Activated T-cell treated with anti-CD3 and anti-CD28 coated beads, Interleukin-2, amount 50 U/mL, for 4 hours (primary cell): ENCODE measurements at places on chromosomes 3 and 15. TPM values are rescaled to one million over a fixed set of nuclear protein-coding genes. Genes with fewer than 3 reads are reported as not detected.
A peak's percentile ranks its signal among the peaks of the same experiment; 100 is the strongest.

FRMD5 gene
- total RNA-seq = 0.13 TPM

NTRK3 gene
- 0.18 TPM for total RNA-seq

IL17RB gene
- total RNA-seq = 0.53 TPM

TSPAN3 gene
- total RNA-seq = 38.6 TPM

DIPK2A gene
- 8.0 TPM for total RNA-seq

RNF13 gene
- total RNA-seq = 29.4 TPM

MRPL3 gene
- 265 TPM for total RNA-seq

ANKRD63 gene
- not detected for total RNA-seq

DAPK2 gene
- total RNA-seq = 0.40 TPM

GRIP2 gene
- not detected for total RNA-seq

IQCF5 gene
- total RNA-seq = not detected

CLK3 gene
- total RNA-seq = 74.8 TPM

DNA sequence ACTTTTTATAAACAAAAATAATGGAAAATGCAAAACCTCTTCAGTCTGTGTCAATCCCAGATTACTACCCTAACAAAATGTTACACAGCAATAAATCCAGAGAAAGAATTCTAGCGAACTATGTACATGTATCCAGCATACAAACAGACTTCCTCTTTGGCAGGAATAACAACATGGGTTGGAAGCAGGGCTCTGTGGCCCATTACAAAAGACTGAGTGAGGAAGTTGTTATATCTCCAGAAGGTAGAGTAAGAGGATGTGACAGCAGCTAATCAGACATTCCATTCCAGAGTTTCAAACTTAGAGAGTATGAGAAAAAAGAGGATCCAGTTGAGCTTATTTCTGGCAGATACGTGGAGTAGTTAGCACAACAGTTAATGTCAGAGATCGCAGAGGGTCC lies 294.0 kb upstream of the PLSCR5 start:
- DNase-seq = no peak

DNA sequence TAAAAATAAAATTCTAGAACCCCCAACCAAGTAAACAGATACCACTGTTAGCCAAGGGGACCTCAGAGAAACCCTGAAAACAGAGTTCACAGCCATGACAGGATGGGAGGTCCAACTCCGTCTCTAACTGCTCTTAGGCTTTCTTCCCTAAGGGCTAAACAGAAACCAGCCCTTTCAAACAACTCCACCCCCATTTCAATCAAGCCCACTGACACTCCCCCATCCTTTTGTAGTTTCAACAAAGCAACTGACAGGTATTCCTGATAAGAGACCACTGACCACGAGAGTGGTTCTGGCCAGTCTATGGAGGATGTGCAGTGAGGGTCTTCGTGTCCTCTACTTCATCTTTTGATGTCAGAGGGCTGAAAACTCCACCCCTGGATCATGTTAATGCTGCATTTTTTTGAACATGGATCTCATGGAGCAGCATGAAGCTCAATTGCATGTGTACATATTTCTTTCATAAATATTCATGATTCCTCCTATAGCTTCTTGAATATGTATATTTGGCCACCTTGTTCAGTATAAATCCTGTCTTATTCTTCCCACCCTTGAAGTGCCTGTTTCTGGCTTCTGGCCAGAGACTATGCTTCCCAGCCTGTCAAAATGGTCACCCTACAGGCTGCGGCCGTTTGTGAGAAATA lies 222.6 kb downstream of the OSBPL10 start:
- DNase-seq = no peak

- DNase-seq = no peak
These were observed 54.1 kb downstream of the RPL22L1 start for GRCh38 chr3:170815936-170816335.

GRCh38 chr3:6679510-6679909 lies 181.4 kb upstream of the GRM7 start:
- DNase-seq = no peak

DNA sequence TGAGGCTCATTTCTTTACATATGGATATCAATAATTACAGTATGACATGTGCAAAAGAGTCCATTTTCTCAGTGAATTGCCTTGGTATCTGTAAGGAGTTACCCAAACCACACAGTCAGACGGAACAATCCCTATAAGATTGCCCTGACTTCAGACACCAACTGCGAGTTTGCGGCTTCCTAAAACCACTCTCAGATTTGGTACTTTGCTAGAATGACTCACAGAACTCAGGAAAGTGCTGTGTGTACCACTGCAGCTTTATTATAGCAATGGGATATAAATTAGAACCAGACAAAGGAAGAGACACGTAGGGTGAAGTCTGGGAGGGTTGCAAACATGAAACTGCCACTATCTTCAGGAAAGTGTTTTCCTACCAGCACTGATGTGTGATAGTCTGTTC lies 45.8 kb upstream of the ATP13A3 start:
- no peak for DNase-seq

DNA sequence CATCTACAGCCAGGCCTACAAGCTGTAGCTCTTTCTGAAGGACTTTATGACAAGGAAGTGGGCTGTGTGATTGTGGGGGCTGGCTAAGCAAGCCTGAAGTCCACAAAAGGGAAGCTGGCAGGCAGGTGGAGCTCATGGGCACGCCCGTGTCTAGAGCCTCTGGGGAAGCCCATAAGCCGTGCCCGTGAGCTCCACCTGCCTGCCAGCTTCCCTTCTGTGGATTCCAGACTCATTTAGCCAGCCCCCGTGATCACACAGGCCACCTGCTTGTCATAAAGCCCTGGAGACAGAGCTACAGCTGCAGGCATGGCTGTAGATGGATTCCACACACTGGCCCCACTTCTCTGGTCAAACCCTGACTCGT lies 15.2 kb downstream of the EFCC1 start:
- DNase-seq = peak; percentile 47

- no peak for DNase-seq
These were observed 124.6 kb downstream of the FOXB1 start for GRCh38 chr15:60128710-60129109.

DNA sequence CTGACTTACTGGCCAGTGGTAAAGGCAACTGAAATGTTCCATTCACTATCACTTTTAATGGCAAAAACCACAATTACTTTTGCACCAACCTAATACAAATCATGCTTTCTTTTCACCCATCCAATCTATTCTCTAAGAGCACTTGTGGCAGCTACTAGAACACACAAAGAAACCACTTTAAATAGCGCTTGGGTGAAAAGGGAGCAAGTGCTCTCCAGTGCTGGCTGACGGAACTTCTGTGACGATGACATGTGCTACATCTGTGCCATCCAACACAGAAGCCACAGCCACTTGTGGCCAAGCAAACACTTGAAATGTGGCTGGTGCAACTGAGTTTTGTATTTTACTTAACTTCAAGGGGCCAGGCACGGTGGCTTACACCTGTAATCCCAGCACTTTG lies 18.9 kb downstream of the SH3BP5 start:
- no peak for DNase-seq

- DNase-seq = no peak
These were observed 382.1 kb downstream of the GAP43 start for GRCh38 chr3:116005404-116005803.

DNA sequence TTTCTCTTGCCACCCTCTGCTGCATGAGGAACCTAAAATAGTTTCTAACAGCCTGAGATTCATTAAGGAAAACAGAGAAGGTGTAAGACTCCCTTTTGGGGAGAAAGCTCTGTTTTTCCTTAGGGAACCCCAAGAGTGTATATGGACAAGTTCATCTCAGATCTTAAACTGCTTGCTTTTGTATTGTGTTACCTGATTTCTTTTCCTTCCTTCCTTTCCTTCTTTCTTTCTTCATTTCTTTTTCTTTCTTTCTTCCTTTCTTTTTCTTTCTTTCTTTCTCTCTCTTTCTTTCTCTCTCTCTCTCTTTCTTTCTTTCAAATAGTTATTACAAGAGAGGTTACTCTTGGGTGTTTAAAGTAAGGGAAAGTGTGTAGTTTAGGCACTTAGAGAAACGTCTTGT lies 5.3 kb upstream of the POC1A start:
- DNase-seq = no peak
